ENCODE measurements at places on chromosomes 2 and 18.

DNA sequence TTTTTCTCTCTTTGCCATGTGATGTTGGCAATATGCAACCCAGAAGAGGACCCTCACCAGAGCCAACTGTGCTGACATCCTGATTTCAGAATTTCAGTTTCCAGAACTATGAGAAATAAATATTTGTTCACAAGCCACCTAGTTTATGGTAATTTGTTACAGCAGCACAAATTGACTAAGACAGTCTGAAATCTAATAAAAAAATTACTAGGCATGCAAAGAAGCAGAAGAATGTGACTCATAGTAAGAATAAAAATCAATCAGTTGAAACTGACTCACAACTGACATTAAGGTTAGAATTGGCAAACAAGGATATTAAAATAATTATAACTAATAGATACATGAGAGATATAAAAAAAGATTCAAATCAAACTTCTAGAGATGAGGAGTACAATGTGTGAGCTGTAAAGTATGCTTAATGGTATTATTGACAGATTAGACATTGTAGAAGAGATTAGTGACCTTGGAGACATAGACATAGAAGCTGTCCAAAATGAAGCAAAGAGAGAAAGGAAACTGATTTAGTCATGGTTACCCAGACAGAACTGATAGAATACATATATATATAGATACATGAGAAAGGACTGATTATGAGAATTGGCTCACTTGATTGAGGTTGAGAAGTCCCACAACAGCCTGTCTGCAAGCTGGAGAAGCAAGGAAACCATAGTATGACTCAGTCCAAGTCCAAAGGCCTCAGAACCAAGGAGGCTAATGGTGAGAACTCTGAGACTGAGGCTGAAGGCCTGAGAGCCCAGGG, 27.8 kb upstream of the TTC39C start:
- no peak overlapping the region for H3K4me3 ChIP-seq
- H3K27me3 ChIP-seq, result peaks cover 3% of the 10 kb centered on the region
- peaks cover 21% of the 10 kb centered on the region for H3K4me1 ChIP-seq
- peaks cover 13% of the 10 kb centered on the region for H3K36me3 ChIP-seq

DNA sequence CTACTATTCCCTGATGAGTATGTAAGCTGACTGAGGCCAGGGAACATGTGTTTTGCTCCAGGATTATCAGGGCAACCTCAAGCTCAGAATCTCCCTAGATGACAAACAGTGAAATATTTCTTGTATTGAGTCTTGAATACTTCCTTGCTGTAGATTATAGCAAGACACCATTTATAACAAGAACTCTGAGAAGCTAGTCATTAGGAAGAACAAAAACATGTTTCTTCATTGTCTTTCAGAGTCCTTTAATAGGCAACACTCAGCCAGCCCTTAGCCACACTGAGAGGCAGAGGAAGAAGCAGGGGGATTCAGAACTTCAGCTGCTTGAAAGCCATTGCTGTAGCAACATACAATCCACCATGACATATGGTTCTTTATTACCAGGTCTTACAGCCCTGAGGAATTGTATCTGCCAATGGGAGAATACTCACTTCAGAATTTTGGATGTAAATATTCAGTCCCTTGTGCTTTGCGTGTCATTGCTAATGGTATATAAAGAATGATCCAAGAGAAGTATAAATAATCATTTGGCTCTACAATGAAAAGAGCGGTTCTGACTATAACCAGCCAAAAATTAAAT, 117.5 kb upstream of the NCKAP5 start:
- H3K4me3 ChIP-seq, result no peak overlapping the region
- no peak overlapping the region for H3K27ac ChIP-seq
- H3K27me3 ChIP-seq, result no peaks in the 10 kb centered on the region
- H3K4me1 ChIP-seq, result no peaks in the 10 kb centered on the region
- H3K36me3 ChIP-seq, result no peaks in the 10 kb centered on the region
- DNase-seq, result no peak

DNA sequence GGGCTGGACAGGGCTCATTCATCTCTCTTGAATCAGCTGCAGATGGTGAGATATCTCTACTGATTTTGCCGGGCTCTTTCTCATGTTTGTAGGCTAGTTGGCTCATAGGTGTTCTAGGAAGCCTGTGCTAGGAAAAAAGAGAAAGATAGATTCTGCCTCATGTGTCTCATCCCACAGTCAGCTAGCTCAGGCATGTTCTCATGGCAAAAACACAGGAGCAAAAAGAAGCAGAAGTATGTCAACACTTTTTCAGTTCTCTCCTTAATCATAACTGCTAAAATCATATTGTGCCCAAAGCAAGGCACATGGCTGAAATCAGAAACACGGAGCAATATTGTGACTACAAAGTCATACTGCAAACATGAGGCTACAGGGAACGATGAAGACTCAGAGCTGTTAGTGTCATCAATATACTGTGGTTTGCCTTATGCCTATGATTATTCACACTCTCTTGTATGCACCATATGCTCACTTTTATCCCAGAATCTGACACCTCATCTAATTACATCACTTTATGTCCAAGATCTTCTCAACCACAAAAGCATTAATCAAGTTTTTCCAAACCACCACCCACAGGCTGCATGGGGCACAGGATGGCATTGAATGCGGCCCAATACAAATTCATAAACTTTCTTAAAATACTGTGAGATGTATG, 571.9 kb upstream of the CNTNAP5 start:
- no peak overlapping the region for H3K27ac ChIP-seq
- H3K4me1 ChIP-seq, result no peaks in the 10 kb centered on the region
- DNase-seq, result no peak
- H3K36me3 ChIP-seq, result no peaks in the 10 kb centered on the region

DNA sequence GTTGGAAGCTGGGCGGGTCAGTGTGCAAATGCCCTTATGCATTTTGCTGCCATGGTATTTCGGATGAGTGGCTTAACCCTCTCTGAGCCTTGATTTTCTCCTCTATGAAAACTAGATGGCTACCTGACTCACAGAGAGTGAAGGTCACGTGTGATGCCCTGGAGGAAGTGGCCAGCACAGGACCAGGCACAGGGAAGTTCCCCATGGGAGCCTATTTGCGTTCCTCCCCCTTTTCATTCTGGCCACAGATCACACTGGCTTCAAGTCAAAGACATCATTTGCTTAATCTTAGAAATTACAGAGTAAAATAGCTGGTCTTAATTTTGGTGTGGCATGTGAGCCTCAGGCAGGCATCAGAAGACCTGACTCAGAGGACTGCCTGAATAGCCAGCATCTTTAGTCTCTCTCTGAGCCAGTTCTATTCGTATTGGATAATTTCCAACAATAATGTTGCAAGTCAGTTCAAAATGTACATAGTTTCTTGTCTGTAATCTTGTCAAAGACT, 57.6 kb upstream of the CD302 start:
- H3K27ac ChIP-seq, result no peak overlapping the region
- no peak for DNase-seq
- H3K36me3 ChIP-seq, result peaks cover 24% of the 10 kb centered on the region
- peaks cover 3% of the 10 kb centered on the region for H3K4me1 ChIP-seq
- H3K4me3 ChIP-seq, result no peak overlapping the region

GRCh38 chr2:144996225-144996795, 476.4 kb upstream of the ZEB2 start:
- no peak overlapping the region for H3K4me3 ChIP-seq
- DNase-seq, result no peak
- no peak overlapping the region for H3K27ac ChIP-seq
- H3K27me3 ChIP-seq, result peaks cover under 1% of the 10 kb centered on the region
- no peaks in the 10 kb centered on the region for H3K36me3 ChIP-seq
- no peaks in the 10 kb centered on the region for H3K4me1 ChIP-seq

GRCh38 chr2:174334781-174335251, at the start of gene SP9:
Gene SP9, plus strand, starts transcription at chr2:174334954. Its CDS starts 139 bp downstream, at chr2:174335093.
- no peaks in the 10 kb centered on the region for H3K36me3 ChIP-seq
- peaks cover 30% of the 10 kb centered on the region for H3K4me1 ChIP-seq
- peaks cover 76% of the 10 kb centered on the region for H3K27me3 ChIP-seq

GRCh38 chr2:160695402-160696086, 201.9 kb upstream of the RBMS1 start:
- H3K27ac ChIP-seq, result no peak overlapping the region
- no peaks in the 10 kb centered on the region for H3K27me3 ChIP-seq
- H3K4me1 ChIP-seq, result no peaks in the 10 kb centered on the region
- no peak for DNase-seq

DNA sequence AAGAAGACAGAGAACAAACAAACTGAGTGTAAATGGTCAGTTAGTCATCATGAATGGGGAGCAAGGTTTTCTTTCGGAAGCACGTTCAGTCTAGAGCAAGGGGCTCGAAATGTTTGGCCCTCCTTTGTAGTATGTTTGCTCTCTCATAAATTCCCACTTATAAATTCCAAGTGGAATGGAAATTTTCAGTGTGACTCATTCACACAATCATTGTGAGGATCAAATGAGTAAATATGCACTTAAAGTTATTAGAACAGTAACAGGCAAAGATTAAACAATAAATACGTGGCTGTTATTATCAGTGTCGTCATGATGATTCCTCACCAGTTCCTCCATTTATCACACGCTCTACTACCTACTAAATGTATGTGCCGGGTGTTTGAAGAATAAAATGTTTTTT, 10.5 kb downstream of the CNGA3 start:
- no peak overlapping the region for H3K4me3 ChIP-seq
- H3K27ac ChIP-seq, result no peak overlapping the region
- peaks cover 34% of the 10 kb centered on the region for H3K27me3 ChIP-seq
- no peaks in the 10 kb centered on the region for H3K4me1 ChIP-seq
- H3K36me3 ChIP-seq, result no peaks in the 10 kb centered on the region

All from activated naive CD8-positive, alpha-beta T cell treated with anti-CD3 and anti-CD28 coated beads, Interleukin-2, amount 10 ng/mL, durations not matched to agents 7 days and 5 days (primary cell).